CD4-positive, alpha-beta T cell treated with Interferon alpha-2 for 1 hour (primary cell): ENCODE measurements at places on chromosomes 5 and 9.

DNA sequence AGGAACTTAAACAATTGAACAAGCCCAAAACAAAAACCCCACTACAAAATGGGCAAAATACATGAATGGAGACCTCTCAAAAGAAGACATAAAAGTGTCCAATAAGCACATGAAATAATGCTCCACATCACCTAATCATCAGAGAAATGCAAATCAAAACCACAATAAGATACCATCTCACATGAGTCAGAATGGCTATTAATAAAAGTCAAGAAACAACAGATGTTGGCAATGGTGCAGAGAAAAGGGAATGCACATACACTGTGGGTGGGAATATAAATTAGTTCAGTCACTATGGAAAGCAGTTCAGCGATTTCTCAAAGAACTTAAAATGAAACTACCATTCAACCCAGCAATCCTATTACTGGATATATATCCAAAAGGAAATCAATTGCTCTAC, 337.4 kb upstream of the GRIA1 start:
- DNase-seq: no peak

DNA sequence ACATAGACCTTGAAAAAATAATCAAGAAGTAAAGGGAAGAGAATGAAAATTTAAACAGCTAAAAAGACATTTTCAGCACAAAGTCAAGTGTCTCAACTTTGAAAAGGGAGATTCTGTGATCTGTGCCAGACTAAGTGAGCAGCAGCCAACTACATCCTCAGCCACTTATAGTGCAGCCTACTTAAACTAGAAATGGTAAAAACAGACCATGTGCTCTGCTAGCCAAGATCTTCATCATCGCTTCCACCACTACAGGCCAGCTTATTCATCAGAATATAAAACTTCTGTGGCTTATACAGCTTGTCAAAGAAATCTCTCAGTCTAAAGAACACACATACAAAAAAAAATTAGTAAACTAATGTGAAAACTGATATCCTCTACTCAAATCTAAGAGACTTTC, 63.5 kb downstream of the CEMIP2 start:
- DNase-seq: no peak

DNA sequence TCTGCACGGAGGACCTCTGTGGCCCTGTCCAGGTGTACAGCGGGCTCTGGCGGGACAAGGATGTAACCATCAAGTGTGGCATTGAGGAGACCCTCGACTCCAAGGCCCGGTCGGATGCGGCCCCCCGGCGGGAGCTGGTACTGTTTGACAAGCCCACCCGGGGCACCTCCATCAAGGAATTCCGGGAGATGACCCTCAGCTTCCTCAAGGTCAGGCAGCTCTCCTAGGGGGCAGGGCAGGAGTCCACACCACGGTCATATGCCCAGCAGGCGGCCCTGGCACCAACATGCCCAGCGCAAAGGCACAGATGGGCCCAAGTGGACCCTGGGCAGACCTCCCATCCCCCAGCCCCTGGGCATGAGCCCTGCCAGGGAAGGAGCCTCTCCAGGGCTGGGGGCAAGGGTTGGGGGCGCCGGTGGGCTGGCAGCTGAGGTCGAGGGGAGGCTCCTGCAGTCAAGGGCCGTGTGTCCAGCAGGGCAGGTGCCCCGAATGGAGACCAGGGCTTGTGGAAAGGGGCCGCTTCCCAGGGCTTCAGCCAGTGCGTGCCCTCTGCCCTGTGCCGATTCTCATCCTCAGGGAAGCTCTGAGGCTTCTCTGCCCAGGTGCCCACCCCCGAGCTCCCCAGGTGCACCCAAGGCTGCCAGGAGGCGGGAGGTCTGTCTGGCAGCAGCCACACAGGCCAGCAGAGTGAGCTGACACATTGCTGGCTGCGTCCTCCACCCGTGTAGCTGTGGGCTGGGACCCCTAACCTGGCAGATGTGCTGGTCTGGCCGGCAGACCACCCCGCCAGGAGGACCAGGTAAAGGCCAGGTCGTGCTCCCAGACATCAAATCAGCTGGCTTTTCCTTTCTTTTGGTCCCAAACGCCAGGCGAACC, 10.0 kb downstream of the DIPK1B start:
- no peak for DNase-seq

GRCh38 chr9:110949081-110949480, 89.2 kb downstream of the LPAR1 start:
- no peak for DNase-seq

- no peak for DNase-seq
These were observed 26.6 kb upstream of the TRMT10B start for GRCh38 chr9:37727013-37727412.
